ENCODE measurements at places on chromosomes 13 and 19.
A peak's percentile ranks its signal among the peaks of the same experiment; 100 is the strongest.

- DNase-seq: no peak
These were observed 115.3 kb downstream of the STOML3 start for GRCh38 chr13:38875186-38875875.

- DNase-seq: no peak
These were observed 196.7 kb downstream of the TBC1D4 start for GRCh38 chr13:75285310-75285709.

DNA sequence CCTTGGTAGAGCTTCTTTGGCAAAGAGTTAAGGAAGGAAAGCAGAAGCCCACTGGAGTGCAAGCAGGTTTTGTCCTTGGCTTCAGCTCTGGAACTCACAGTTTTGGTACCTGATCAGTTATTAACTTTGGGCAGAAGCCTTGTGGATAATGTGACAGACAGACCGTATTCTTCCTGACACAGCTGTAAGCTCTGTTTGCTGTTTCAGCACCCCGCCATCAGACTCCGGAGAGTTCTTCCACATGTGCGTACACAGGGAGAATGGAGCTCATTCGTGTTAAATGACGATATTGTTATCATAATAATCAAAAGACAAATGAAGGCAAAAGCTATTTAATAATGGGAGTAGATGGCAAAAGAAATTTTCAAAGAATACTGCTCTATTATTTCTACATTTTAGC lies 155.1 kb upstream of the ARGLU1 start:
- no peak for DNase-seq

- no peak for DNase-seq
These were observed 97.4 kb downstream of the ATP8A2 start for GRCh38 chr13:25469169-25469525.

GRCh38 chr19:33022472-33023116 lies 42.1 kb downstream of the RHPN2 start:
- no peak for DNase-seq

GRCh38 chr19:51688671-51689571 lies 4.2 kb upstream of the SPACA6 start:
- no peak for DNase-seq

GRCh38 chr13:73720216-73720840 lies 413.9 kb downstream of the KLF12 start:
- no peak for DNase-seq

- no peak for DNase-seq
These were observed 277.6 kb downstream of the SLITRK6 start for GRCh38 chr13:85521657-85522056.

DNA sequence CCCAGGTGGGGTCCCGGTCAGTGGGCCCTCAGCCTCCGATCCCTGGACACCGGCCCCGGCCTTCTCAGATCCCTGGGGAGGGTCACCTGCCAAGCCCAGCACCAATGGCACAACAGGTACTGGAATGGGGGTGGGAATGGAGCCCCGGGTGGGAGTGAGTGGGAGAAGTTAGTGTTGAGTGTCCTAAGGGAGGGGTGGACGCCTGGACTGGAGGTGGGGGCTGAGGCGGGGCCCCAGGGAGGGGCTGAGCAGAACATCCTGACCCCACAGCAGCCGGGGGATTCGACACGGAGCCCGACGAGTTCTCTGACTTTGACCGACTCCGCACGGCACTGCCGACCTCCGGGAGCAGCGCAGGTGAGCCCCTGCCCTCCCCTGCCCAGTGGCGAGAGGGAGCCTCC lies 17.7 kb downstream of the EPN1 start:
- no peak for DNase-seq

DNA sequence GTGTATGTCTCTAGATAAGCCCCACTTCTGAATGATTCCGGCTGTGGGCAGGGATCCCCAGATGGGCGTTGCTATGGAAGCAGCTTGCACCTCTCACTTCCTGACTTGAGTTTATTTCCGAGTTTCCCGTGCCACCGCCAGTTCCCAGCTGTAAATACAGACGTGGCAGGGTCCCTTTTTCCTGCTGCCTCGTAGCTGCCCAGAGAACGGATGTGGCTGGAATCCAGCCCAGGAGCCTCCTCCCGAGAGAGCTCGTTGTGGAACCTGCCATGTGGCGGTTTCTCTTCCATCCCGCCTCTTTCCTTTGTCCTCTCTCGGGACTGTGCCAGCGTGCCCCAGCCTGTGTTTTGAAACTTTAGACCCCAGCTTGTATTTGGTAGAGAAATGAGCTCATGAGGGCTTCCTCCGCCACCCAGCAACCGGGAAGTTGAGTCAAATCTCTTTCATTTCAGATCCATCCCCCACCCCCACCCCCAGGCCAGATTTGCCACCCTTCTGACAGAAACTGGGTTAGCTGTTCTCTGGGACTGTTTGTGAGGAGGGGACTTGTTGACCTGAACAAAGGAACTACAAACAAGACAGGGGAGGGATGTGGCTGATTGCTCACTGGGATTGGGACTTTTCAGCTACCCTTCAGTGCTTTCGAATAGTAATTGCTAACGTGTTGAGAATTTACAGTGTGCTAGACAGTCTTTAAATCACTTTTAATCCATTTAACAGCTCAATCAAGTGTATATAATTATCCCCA lies 96.6 kb downstream of the SIPA1L3 start:
- DNase-seq: no peak

- no peak for DNase-seq
These were observed 1635.4 kb upstream of the SLC10A2 start for GRCh38 chr13:104701591-104701990.

GRCh38 chr13:35260316-35260715 lies 216.2 kb downstream of the MAB21L1 start:
- DNase-seq: no peak

DNA sequence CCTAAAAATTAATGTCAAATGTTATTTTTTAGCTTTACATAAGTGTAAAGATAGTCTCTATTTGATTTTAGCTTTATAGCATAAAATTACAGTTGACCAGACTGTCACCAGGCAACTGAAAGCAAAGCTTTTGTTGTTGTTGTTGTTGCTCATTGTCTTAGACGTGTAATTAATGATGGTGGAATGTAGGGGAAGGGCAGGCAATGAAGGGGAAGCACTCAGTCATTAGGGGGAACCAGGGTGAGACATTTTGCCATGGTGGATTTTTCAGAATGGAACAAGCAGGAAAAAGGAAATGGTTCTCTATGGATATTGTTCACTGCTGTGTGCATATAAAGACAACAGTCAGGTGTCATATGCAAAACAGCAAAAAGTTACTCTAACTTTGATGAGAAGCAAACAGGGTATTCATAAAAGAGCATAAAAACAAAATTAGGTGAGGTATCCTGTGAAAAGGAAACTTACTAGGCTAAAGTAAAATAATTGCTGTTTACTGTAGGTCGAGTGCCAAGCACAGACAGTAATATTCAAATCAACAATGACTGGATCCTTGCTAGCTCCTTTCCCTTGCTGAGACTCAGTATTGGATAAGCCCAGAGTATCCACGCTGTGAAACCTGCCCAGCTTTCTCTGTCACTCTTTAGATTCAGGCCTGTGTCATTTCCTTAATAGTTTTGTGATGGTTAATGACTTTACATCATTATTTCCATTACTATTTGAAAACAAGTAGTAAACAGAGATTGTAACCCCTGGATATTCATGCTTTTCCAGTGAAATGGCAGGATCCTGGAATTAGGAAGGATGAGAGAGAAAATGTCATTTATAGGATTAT lies 110.5 kb downstream of the LRCH1 start:
- DNase-seq: no peak

GRCh38 chr13:41056826-41057711 lies 4.2 kb upstream of the WBP4 start:
- DNase-seq: no peak

DNA sequence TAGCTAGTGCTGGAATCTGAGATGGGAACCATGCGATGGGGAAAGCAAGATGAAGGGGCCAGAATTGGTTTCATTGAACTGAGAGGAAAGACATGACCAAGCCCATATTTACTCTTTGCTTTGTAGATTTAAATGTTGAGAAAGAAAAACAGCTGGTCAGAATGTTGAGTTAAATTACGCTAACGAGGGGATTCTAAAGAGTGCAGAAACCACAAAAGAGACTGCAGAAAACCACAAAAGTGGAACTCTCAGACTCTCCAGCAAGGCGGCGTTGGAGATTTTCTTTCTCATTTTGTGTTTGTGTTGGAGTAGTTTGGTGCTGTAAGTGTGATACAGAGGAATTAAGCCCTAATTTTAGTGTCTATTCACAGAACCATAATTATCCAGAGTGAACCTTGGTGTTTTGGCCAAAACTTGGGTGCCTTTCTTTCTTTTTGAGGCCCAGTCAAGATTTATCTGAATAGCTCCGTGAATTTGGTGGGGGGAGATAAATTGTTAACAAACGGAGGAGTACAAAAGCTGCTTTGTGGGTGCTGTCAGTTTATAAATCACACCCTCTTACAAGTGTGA lies 26.3 kb downstream of the SAE1 start:
- DNase-seq: no peak

DNA sequence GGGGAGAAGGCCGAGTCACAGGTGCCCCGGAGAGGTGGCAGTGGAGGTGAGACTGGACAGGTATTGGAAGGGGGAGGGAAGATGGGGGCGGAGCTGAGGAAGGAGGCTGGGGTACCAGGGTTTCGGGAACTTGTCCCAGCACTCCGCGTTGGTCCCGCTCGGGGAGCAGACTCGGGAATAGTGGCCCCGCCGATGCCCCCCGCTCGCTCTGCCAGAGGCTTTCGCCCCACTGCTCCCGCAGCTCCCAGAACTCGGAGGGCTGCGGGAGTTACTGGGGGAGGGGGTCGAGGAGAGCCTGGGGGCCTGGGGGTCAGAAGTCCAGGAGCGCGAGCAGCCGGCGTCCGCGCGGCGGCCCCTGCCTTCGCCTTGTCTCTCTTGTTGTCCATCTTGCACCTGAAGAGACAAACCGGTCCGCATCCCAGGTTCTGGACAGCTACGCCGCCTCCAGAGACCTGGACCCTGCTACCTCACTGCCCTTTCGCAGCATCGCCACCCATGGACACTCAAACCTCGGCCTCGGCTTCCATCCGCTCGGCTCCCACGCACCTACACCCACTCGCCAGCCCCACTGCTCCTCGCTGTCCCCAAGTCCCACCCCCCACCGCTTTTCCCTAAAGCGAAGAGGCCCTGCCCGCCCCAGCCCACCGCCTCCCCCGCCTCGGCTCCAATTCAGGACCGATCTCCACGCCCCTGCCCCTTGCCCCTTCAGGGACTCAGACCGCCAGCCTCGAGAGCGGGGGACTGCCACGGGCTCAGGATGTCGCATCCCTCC lies 700 bp downstream of the PRR36 start:
- DNase-seq: no peak

- DNase-seq: no peak
These were observed 21.8 kb upstream of the RBM26 start for GRCh38 chr13:79427883-79428282.

- no peak for DNase-seq
These were observed 4.0 kb upstream of the IGFL1 start for GRCh38 chr19:46225558-46226004.

GRCh38 chr13:100097821-100098220 lies 8.9 kb downstream of the PCCA start:
- no peak for DNase-seq

DNA sequence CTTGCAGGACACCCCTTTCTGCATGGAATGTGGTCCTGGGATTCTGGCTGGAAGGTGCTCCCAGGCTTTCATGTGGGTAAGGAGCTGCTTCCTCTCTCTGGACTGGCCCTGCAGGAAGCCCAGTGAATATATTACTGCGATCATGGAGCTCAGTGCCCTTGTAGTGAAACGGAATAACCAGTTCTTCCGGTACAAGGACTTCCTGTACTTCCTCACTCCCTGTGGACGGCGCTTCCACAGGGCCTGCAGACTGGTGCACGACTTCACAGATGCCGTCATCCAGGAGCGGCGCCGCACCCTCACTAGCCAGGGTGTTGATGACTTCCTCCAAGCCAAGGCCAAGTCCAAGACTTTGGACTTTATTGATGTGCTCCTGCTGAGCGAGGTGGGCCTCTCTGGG lies 8.0 kb downstream of the CYP4F8 start:
- no peak for DNase-seq

DNA sequence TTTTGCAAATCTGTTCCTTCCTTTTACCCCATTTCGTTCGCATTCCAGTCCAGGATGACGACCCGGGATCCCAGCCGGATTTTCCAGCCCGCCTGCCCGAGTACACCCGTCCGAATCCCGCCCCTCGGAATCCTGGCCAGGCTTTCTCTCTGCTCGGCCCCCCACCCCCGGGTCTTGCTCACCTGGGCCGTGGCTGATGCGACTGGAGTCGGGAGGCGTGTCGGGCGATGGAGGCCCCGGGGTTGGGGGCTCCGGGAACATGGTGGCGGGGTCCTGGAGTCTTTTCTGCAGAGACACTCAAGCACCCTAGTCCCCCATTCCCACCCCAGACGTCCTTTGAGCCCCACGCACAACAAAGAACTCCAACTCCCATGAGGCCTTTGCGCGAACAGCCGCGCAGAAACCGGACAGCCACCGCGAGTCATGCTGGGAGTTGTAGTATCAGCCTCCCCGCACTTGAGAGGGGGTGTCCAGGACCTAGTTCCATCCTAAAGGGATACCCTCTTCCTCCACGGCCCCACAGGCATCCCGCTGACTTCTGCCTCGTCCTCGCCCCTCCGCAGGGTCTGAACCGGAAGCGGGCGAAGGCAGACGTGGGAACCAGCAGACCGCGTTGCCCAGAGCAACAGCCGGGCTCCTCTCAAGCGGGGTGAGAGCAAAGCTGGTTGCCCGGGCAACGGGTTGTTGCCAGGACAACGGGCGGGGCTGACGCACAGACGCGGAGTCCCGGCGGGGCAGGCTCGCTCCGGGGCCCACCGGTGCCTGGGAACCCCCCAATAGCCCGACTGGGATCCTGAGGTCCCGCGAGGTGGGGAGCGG lies 1.1 kb downstream of the SYT5 start:
- DNase-seq: peak; percentile 69

DNA sequence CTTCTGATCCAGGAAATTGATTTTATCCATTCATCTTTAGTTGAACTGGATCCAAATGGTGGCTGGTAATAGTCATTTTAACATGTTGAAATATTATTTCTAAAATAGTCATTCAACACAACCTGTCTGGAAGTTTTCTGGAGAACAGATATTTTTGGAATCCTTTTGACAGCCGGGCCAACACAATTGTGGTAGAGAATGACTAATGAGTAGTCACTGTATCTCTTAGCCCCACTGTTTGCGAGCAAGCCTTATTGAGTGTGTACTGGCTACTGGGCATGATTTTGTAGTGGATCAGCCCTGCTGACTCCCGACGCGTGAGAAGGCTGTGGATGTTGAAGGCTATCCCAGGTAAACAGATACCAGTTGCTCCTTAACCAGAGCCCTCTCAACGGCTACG lies 383.4 kb downstream of the ZNF536 start:
- no peak for DNase-seq

DNA sequence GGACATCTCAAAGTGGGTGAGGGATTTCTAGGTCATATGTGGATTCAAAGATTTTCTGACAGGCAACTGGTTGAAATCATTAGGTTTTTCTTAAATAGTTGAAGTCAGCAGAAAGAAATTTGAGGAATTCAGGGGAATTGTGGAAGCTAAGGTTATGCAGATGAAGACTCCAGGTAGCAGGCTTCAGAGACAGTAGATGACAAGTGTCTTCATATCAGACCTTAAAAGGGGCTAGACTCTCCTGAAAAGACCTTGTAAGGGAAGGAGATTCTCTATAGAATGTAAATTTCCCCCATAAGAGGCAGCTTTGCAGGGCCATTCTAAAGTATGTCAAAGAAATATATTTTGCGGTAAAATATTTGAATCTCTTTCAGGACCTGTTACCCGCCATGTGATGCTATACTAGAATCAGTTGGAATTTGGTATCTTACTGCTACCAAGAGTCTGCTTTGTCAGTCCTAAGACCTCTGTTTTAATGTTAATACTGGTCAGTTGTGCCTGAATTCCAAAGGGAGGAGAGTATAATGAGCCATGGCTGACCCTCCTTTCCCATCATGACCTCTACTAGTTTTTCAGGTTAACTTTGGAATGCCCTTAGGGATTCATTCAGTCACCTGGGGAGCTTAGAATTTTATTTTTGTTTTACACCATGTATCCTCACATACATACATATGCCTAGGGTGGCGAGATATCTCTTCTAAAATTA lies 1115.5 kb upstream of the SLC10A2 start:
- no peak for DNase-seq

Measured in activated naive CD8-positive, alpha-beta T cell treated with anti-CD3 and anti-CD28 coated beads, Interleukin-2, amount 50 U/mL, for 16 hours (primary cell).